RKO (cell line): ENCODE measurements at places on chromosomes 2 and 18.
A peak's percentile ranks its signal among the peaks of the same experiment; 100 is the strongest.

GRCh38 chr18:77754475-77755044 is 504.9 kb downstream of the GALR1 start:
- no peak for DNase-seq

- DNase-seq, result peak; percentile 65
Measured at GRCh38 chr2:95346231-95346737, 49.1 kb downstream of the KCNIP3 start.

DNA sequence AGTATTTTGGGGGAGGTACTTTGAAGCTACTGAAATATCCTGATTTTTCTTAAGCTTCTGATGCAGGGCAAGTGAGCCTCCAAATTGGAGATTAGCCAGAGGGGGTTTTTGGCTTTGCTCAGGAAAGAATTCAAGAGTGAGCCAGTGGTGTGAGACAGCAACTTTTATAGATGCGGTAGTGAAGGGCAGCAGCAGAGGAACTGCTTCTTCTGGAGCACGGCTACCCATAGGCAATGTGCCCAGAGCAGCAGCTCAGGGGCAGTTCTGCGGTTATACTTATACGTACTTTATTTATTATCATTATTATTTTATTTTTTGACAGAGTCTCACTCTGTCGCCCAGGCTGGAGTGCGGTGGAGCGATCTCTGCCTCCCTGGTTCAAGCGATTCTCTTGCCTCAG is 19.8 kb upstream of the NT5DC4 start:
- DNase-seq, result no peak

DNA sequence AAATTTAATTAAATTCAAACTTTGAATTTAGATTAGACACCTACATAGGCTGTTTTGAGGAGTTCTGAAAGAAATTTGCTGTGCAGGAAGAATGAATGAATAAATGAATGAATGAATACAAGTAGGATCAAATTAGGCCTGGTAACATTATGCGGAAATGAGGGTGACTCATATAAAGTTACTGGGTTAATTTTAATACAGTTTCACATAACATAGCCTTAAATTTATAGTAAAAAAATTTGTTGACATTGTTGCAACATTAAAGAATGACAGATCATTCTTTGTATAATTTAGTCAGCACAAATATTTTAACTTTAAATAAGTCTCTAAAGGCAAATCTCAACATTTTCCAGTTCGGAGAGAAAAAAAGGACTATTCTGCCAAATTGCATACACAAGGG is 1293.1 kb upstream of the SLC39A10 start:
- DNase-seq, result no peak

DNA sequence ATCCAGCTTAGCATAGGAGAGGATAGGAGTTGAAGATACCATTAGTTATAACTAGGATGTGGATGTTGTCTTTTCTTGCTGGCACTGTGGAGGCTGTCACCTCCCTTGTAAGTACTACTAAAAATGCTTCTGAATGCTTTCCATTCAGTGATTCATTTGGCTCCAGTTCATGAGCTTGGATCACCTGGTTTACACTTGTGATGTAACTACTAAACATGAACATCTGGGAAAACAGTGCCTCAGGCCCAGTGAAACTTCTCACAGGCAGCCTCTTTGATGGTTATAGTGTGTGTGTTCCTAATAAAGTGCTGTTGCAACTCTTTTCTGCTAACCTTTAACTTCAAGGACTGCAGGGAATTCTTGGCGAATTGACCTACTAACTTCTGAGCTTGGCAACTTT is 13.0 kb upstream of the SLC9A2 start:
- DNase-seq, result no peak

DNA sequence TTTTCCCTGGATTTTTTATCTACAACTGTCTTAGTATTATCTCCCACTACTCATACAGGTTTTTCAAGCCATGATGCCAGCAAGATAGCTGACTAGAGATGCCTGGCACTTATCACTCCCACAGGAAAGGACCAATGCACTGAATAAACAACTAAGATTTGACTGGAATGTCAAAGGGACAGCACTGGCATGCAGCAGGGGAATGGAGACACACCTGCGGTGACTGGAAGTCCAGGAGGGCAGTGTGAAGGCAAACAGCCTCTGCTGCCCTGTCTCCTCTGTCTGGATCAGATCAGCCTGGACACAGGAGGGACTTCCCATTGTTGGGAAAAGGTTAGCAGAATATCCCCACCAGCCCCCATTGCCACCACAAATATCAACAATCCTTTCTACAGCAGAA is 85.1 kb downstream of the TMEM237 start:
- DNase-seq, result no peak

DNA sequence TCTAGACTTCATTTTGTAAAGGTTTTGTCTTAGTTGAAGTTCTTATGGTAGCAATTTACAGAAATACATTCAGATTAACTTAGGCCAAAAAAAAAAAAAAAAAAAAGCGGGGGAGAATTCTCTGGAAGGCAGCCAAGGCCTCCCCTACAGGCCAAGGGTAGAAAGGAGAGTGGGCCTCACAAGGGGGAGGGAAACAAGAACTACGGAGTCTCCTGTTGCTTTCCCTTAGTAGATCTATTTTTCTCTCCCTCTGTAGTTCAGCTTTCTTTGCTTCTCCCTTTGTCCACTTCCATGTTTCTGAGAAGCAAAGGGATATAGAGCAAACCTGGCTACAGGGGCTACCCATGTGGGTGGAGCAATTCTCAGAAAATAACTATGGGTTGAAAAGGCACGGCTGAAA is 2.4 kb upstream of the STK11IP start:
- DNase-seq, result no peak

DNA sequence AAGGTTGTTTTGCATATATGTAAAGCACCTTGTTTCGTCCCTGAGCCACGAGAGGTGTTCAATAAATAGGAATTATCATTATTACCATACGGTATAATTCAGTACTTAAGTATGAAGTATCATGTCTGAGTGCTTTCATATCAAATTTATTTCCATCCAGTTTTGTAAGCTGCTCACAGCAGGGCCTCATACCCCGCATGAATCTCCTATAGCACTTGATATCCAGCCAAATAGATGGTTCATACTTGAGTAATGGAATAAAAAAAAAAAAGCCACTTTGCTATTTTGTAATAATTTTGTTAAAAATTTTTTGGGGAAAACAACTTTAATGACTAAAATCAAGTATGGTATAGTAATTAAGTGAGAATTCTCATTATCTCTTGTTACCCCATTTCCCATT is 160.8 kb upstream of the NOSTRIN start:
- DNase-seq, result no peak

- no peak for DNase-seq
Measured at GRCh38 chr2:234621120-234621519, 124.2 kb upstream of the ARL4C start.

- no peak for DNase-seq
Measured at GRCh38 chr18:79400591-79401381, 5.1 kb downstream of the NFATC1 start.

- DNase-seq, result peak; percentile 51
Measured at GRCh38 chr2:152635635-152636298, 81.5 kb downstream of the PRPF40A start.

DNA sequence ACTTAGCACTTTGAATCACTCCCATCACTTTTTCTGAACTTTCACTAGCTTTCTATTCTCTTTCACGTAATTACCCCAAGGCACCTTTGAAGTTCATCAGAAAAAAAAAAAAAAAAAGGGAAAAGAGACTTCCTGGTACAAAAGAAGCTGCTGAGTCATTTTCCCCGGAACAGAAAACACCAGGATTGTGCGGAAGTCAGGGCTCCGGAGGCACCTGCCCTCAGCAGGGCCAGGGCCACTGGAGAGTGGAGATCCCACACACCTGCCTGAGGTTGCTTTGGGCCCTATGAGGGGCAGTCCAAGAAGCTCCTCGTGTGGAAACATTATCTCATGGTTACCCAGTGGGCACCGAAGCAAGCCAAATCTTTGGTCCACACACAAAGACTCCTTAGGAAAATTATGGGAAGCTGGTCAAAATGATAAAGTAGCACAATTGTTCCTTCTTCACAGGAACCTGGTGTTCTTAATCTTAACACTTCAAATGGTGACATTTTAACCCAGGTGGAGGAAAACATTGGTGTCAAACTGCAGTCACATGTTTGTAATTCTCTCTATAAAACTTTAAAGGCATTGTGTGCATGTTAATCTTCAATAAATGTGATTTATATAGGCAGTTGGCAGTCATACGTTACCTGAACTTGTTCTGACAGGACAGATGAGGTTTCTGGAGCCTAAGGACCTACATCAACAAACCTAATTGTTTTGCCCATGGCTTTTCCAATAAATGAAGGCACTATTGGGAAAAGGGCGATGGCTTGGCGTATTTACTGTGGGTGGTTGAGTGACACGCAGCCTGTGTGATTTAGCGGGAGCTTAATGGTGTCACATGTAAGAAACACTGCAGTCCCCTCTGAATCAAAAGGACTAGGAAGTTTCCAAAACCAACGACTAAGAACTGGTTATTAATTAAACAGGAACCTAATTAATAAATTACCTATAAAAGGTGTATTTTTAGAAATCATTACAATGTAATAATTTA is 23.4 kb upstream of the FAM110C start:
- no peak for DNase-seq

- DNase-seq, result no peak
Measured at GRCh38 chr2:237967463-237967951, 693 bp downstream of the UBE2F start.

- no peak for DNase-seq
Measured at GRCh38 chr2:215171796-215172195, 33.4 kb upstream of the ABCA12 start.

DNA sequence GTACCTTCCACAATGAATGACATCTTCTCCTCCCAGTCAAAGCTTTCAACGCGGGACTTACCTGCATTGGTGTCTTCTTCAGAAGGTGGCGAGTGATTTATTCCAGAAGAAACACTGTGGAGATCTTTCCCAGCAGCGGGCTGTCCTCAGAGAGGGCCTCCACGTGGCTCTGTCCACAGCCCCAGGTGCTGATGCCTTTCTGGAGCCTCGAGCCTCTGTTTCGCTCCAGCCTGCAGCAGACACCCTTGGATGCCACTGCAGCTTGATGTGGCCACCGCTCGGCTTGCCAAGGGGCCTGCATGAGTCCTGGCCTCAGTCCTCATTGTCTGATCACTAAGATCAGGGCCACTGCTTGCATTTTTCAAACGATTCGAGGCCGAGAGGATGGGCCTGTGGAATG is 46.6 kb upstream of the GALR1 start:
- no peak for DNase-seq

DNA sequence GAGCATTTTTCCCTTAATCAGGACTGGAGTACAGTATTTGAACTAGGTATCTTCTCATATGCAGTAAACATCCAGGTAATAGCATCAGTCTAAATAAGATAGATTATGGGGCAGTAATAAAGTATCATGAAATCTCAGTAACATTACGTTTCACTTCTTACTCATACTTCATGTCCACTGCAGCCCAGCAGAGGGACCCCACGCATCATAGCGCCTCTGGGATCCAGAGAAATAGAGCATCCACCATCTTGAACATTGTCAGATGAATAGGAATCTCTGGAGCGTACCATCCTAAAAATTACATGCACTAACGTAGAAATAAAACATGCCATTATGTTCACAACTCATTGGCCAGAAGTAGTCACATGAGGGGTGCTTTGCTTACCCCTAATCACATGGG is 499.0 kb downstream of the CPS1 start:
- no peak for DNase-seq

GRCh38 chr2:17719562-17720371 is 33.8 kb downstream of the SMC6 start:
- peak; percentile 18 for DNase-seq

DNA sequence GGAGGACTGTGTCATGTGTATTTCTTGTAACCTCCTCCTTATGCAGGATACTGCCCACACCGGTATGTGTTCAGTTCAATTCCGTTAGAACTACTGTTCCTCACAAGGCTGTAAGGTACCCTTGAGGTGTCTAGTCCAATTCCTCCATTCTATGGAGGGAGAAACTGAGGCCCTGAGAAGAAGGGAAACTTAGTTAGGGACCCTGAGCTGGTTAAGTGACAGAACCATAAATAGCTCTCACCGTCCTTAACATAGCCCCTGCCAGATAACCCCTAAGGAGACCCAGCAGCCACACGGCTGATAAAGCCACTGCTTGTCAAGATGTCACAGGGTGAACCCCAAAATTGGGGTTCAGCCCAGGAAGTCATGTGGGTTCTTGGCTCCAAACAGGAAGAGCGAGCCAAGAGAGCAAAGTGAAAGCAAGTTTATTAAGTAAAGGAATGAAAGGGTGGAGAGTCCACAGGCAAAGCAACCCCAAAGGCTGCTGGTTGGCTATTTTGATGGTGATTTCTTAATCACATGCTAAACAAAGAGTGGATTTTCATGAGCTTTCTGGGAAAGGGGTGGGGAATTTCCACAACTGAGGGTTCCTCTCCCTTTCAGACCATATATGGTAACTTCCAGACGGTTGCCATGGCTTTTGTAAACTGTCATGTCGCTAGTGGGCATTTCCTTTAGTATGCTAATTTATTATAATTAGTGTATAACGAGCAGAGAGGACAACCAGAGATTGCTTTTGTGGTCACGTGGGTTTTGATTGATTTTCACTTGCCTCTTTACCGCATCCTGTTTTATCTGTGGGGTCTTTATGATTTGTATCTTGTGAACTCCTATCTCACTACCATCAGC is 83.4 kb upstream of the RTN4 start:
- no peak for DNase-seq
